ENCODE measurements at places on chromosomes 16 and 17. TPM values are rescaled to one million over a fixed set of nuclear protein-coding genes. Genes with fewer than 3 reads are reported as not detected.
A peak's percentile ranks its signal among the peaks of the same experiment; 100 is the strongest.

GRCh38 chr17:41520821-41521521 lies 2.3 kb upstream of the KRT15 start:
- no peak overlapping the region for H3K27ac ChIP-seq
- no peaks in the 10 kb centered on the region for H3K4me1 ChIP-seq
- no peak overlapping the region for H3K4me3 ChIP-seq
- DNase-seq: no peak

GRCh38 chr16:5005916-5006315 lies 27.8 kb downstream of the NAGPA start:
- H3K36me3 ChIP-seq: no peaks in the 10 kb centered on the region
- no peak overlapping the region for H3K27ac ChIP-seq
- no peak for DNase-seq
- no peaks in the 10 kb centered on the region for H3K4me1 ChIP-seq

DNA sequence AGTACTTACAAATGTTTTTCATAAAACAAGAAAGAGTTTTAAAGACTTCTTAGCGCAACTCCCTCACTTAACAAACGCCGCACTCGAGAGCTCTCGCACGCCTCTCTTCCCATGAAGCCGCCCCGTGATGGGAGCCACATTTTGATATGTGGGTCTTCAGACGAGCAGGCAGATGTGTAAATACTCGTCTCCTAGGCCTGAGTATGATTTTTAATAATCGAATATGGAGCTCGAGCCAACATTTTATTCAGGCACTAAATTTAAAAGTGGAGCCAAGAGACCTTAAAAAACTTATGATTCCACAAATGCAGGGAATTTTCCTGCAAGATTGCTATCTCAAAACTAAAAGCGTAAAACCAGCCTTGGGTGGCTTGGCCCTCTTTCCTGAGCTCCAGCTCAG lies 55.4 kb downstream of the IRX6 start:
- no peaks in the 10 kb centered on the region for H3K36me3 ChIP-seq
- H3K27ac ChIP-seq: no peak overlapping the region
- H3K27me3 ChIP-seq: peaks cover 2% of the 10 kb centered on the region
- no peaks in the 10 kb centered on the region for H3K4me1 ChIP-seq
- no peak for DNase-seq
- no peak overlapping the region for H3K4me3 ChIP-seq

- peaks cover 5% of the 10 kb centered on the region for H3K4me1 ChIP-seq
- H3K36me3 ChIP-seq: peaks cover 10% of the 10 kb centered on the region
- H3K27me3 ChIP-seq: peaks cover 4% of the 10 kb centered on the region
- no peak for DNase-seq
- H3K4me3 ChIP-seq: no peak overlapping the region
Measured at GRCh38 chr17:20302246-20302917, 165.0 kb downstream of the LGALS9B start.

- no peak for DNase-seq
- H3K36me3 ChIP-seq: no peaks in the 10 kb centered on the region
- H3K4me3 ChIP-seq: no peak overlapping the region
Measured at GRCh38 chr16:12387786-12388185, 411.3 kb downstream of the SNX29 start.

The ANKFY1 gene
- total RNA-seq: 78.4 TPM

GRCh38 chr17:82257473-82257872 lies 16.0 kb downstream of the CSNK1D start:
- H3K36me3 ChIP-seq: peaks cover 67% of the 10 kb centered on the region
- H3K4me1 ChIP-seq: peaks cover 8% of the 10 kb centered on the region
- no peak overlapping the region for H3K4me3 ChIP-seq
- peak overlapping the region; percentile 73 for H3K27ac ChIP-seq
- no peak for DNase-seq
- no peaks in the 10 kb centered on the region for H3K27me3 ChIP-seq

The C17orf78 gene
- total RNA-seq: not detected

The MYO15B gene
- 120 TPM for total RNA-seq
